ENCODE measurements at places on chromosomes 2 and 18. TPM values are rescaled to one million over a fixed set of nuclear protein-coding genes. Genes with fewer than 3 reads are reported as not detected.

- no peak overlapping the region for H3K4me3 ChIP-seq
- no peaks in the 10 kb centered on the region for H3K27me3 ChIP-seq
- H3K27ac ChIP-seq: no peak overlapping the region
Observed at GRCh38 chr2:1544478-1545069, 131.3 kb downstream of the TPO start.

- peaks cover 11% of the 10 kb centered on the region for H3K4me1 ChIP-seq
- no peaks in the 10 kb centered on the region for H3K27me3 ChIP-seq
- H3K4me3 ChIP-seq: no peak overlapping the region
- H3K27ac ChIP-seq: no peak overlapping the region
Observed at GRCh38 chr2:44674473-44675284, 266.8 kb upstream of the SIX3 start.

GRCh38 chr2:115084446-115084845 lies 642.0 kb downstream of the DPP10 start:
- no peaks in the 10 kb centered on the region for H3K27me3 ChIP-seq
- no peaks in the 10 kb centered on the region for H3K36me3 ChIP-seq
- no peak overlapping the region for H3K27ac ChIP-seq
- H3K4me3 ChIP-seq: no peak overlapping the region
- no peak for DNase-seq
- H3K4me1 ChIP-seq: no peaks in the 10 kb centered on the region

GRCh38 chr2:138596403-138596802 lies 94.8 kb downstream of the SPOPL start:
- DNase-seq: no peak
- no peak overlapping the region for H3K27ac ChIP-seq
- no peak overlapping the region for H3K4me3 ChIP-seq
- no peaks in the 10 kb centered on the region for H3K27me3 ChIP-seq

The SCN7A gene
- not detected for total RNA-seq

- no peaks in the 10 kb centered on the region for H3K27me3 ChIP-seq
- H3K4me1 ChIP-seq: no peaks in the 10 kb centered on the region
- no peak overlapping the region for H3K4me3 ChIP-seq
- no peak overlapping the region for H3K27ac ChIP-seq
- DNase-seq: no peak
- no peaks in the 10 kb centered on the region for H3K36me3 ChIP-seq
Observed at GRCh38 chr2:228105526-228106250, 75.8 kb downstream of the SPHKAP start.

DNA sequence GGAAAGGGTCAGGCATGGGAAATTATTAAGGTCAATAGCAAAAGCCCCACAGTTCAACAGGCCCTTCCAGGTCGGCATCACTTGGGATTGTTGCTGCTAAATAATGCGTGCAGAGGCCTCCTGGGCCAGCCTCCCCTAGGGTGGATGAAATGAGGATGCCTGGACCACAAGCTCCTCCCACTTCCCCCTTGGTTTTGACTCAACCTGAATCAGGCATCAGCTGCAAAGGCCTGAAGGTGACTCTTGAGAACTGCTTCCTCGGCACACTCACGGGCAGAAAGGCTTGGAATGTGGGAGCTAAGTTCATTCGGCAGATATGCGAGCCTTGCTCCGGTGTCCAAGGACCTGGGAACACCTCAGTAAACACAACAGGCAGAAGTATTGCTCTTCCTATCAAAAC lies 69.3 kb downstream of the MBP start:
- no peaks in the 10 kb centered on the region for H3K27me3 ChIP-seq
- H3K4me1 ChIP-seq: peaks cover 97% of the 10 kb centered on the region
- peak; percentile 69 for DNase-seq
- peak overlapping the region; percentile 73 for H3K27ac ChIP-seq

- H3K36me3 ChIP-seq: peaks cover 33% of the 10 kb centered on the region
- no peak for DNase-seq
- no peak overlapping the region for H3K27ac ChIP-seq
- no peaks in the 10 kb centered on the region for H3K27me3 ChIP-seq
- H3K4me1 ChIP-seq: peaks cover 21% of the 10 kb centered on the region
Observed at GRCh38 chr2:11773747-11774525, 27.5 kb downstream of the LPIN1 start.

- peaks cover 7% of the 10 kb centered on the region for H3K27me3 ChIP-seq
- H3K27ac ChIP-seq: no peak overlapping the region
- peaks cover 17% of the 10 kb centered on the region for H3K4me1 ChIP-seq
- no peak overlapping the region for H3K4me3 ChIP-seq
Observed at GRCh38 chr2:201859949-201860348, 53.6 kb downstream of the CDK15 start.

The LGALSL gene
- total RNA-seq: 0.84 TPM

The HOXD8 gene
- not detected for total RNA-seq

The HOXD4 gene
- not detected for total RNA-seq

DNA sequence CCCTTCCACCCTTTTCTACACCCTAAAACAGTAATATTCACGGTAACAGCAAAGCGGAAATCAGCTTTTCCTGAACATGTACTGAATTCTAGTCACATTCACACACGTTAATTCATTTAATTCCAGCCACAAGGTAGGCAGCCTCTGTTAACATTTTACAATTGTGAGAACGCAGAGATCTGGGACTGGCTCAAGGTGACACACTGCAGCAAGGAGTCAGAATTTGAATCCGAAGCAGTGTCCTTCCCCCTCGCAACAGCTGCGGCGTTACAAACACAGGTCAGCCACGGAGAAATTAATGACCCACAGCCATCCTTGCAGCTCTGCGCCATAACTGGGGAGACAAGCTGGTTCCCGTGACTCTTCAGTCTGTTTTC lies 818 bp upstream of the SLC20A1 start:
- H3K36me3 ChIP-seq: peaks cover 17% of the 10 kb centered on the region
- no peaks in the 10 kb centered on the region for H3K27me3 ChIP-seq
- H3K4me1 ChIP-seq: peaks cover 46% of the 10 kb centered on the region
- peak overlapping the region; percentile 48 for H3K4me3 ChIP-seq

GRCh38 chr2:200469708-200470211 lies 40.1 kb downstream of the KCTD18 start:
- DNase-seq: no peak
- no peak overlapping the region for H3K27ac ChIP-seq
- no peaks in the 10 kb centered on the region for H3K27me3 ChIP-seq
- H3K4me3 ChIP-seq: no peak overlapping the region

GRCh38 chr2:10210336-10210735 lies 87.8 kb downstream of the RRM2 start:
- H3K4me1 ChIP-seq: no peaks in the 10 kb centered on the region
- DNase-seq: no peak
- no peaks in the 10 kb centered on the region for H3K27me3 ChIP-seq
- no peak overlapping the region for H3K27ac ChIP-seq

- H3K4me1 ChIP-seq: no peaks in the 10 kb centered on the region
- no peak overlapping the region for H3K4me3 ChIP-seq
- DNase-seq: no peak
- H3K36me3 ChIP-seq: no peaks in the 10 kb centered on the region
- H3K27ac ChIP-seq: no peak overlapping the region
- no peaks in the 10 kb centered on the region for H3K27me3 ChIP-seq
Observed at GRCh38 chr2:207351171-207351570, 178.6 kb upstream of the CREB1 start.

DNA sequence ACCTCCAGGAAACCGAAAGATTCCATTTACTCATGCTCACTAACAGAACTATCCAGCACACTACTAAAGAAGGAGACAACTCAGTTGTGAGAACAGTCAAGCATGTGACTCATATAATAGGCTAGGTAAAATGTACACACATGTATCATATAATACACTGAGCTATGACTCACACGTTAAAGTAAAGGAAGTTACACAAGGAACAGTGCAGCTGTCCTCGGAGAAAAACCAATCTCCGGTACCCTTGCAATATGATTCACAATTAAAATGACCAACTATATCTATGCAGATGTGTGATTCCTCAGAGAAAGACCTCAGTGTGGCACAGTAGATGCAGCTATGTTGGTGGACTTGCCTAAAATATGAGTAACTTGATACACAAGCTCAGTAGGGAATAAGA lies 76.5 kb downstream of the STRN start:
- H3K4me1 ChIP-seq: no peaks in the 10 kb centered on the region
- H3K4me3 ChIP-seq: no peak overlapping the region
- no peaks in the 10 kb centered on the region for H3K27me3 ChIP-seq
- H3K27ac ChIP-seq: no peak overlapping the region
- H3K36me3 ChIP-seq: peaks cover 6% of the 10 kb centered on the region
- DNase-seq: no peak
